Stomach (tissue), 19 donors: ENCODE measurements at places on chromosomes 2 and 18. TPM values are rescaled to one million over a fixed set of nuclear protein-coding genes. Genes with fewer than 3 reads are reported as not detected.

FHOD3 gene
- total RNA-seq, result 9.1 TPM

DNA sequence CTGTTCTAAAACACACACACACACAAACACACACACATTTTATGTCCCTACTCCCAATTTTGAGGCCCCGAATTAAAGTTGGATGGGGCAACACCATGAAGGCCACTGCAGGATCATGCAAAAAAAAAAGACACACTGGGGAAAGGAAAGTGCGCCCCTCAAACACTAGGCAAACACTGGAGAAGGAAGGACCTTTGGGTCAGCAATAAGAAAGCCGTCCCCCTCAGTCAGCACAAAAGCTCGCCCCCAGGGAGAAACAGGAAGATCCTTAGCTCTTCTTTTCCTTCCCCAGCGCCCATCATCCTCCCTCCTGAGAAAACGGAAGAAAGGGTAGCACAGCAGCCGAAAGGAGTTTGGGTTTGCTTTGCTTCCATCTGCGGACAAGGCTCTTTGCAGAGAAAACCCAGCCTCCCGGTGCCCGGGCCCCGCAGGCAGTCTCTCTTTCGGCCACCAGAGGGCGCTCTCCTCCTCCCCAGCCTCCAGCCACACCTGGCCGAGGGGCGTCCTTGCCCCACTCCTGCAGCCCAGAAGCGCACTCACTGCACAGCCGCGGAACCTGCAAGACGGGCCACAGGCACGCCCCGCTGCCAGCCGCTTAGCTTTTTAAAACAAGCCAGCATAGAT, 248.5 kb downstream of the CDH20 start:
- H3K27me3 ChIP-seq, result no peaks in the 10 kb centered on the region
- H3K36me3 ChIP-seq, result no peaks in the 10 kb centered on the region
- peaks cover 6% of the 10 kb centered on the region for H3K4me1 ChIP-seq
- peak overlapping the region; percentile 41 for H3K4me3 ChIP-seq

DNA sequence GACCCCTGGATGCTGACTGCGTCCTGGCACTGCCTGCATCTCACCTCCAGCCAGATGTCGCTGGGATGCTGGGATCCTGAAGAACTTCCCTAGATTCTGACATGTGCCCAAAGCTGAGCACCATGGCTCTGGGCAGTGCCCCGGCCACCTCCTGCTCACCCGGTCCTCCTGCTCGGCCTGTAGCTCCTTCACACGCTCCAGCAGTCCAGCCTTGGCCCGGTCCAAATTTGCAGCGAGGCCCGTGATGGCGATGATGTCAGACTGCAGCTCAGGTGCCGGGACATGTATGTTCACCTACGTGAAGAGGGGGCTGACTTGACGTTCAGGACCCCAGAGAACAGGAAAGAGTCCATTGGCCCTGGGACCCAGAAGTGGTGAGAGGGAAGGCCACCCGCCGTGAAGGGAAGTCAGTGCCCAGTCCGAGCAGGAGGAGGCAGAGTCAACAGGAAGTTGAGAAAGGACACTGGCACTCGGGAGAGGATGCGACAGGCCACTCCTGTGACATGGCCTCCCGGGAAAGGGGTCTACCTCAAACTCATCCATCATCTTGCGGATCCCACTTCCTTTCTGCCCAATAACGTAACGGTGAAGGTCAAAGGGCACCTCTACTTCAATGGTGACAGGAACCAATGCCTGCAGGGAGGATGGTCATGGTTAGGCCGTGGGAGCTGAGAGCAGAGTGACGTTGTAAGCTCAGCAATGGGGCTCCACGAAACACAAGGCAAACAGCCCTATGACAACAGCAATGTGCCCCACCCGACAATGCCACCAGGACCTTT, 46.7 kb downstream of the ANO7 start:
- no peak overlapping the region for H3K27ac ChIP-seq
- no peak overlapping the region for H3K4me3 ChIP-seq
- no peaks in the 10 kb centered on the region for H3K4me1 ChIP-seq
- no peaks in the 10 kb centered on the region for H3K27me3 ChIP-seq

DNA sequence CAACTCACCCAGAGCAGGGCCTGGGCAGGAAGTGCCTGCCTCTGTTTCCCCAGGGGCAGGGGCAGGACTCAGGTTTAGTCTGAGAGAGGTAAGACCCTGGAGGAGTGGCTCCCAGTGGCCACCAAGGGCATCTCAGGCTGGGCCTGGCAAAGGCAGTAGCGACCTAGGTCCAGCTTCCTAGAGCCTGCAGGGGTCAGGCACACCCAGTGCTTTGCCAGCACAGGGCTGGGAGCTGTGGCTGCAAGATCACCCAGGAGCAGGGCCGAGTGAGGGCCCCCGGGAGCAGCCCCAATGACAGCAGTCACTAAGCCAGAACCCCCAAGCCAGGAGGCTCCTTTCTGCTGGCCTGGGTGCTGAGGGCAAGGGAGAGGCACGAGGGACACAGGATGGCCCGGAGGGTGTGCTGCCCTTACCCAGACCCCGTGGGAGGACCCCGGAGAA, 8.8 kb upstream of the DUSP2 start:
- no peaks in the 10 kb centered on the region for H3K27me3 ChIP-seq
- no peaks in the 10 kb centered on the region for H3K4me1 ChIP-seq
- H3K4me3 ChIP-seq, result no peak overlapping the region
- no peak overlapping the region for H3K27ac ChIP-seq
- peak; percentile 11 for DNase-seq

- no peaks in the 10 kb centered on the region for H3K36me3 ChIP-seq
- DNase-seq, result no peak
- peaks cover 12% of the 10 kb centered on the region for H3K4me1 ChIP-seq
- H3K4me3 ChIP-seq, result no peak overlapping the region
- H3K27me3 ChIP-seq, result no peaks in the 10 kb centered on the region
Measured at GRCh38 chr2:70769450-70769849, 1.4 kb upstream of the ADD2 start.

- peaks cover 29% of the 10 kb centered on the region for H3K4me1 ChIP-seq
- H3K27me3 ChIP-seq, result no peaks in the 10 kb centered on the region
- no peak overlapping the region for H3K4me3 ChIP-seq
- H3K27ac ChIP-seq, result no peak overlapping the region
- no peaks in the 10 kb centered on the region for H3K36me3 ChIP-seq
Measured at GRCh38 chr2:176004934-176005333, 2.9 kb upstream of the LNPK start.

- no peaks in the 10 kb centered on the region for H3K36me3 ChIP-seq
- H3K27me3 ChIP-seq, result no peaks in the 10 kb centered on the region
- no peaks in the 10 kb centered on the region for H3K4me1 ChIP-seq
Measured at GRCh38 chr2:49553658-49554057, 399.3 kb upstream of the FSHR start.

DNA sequence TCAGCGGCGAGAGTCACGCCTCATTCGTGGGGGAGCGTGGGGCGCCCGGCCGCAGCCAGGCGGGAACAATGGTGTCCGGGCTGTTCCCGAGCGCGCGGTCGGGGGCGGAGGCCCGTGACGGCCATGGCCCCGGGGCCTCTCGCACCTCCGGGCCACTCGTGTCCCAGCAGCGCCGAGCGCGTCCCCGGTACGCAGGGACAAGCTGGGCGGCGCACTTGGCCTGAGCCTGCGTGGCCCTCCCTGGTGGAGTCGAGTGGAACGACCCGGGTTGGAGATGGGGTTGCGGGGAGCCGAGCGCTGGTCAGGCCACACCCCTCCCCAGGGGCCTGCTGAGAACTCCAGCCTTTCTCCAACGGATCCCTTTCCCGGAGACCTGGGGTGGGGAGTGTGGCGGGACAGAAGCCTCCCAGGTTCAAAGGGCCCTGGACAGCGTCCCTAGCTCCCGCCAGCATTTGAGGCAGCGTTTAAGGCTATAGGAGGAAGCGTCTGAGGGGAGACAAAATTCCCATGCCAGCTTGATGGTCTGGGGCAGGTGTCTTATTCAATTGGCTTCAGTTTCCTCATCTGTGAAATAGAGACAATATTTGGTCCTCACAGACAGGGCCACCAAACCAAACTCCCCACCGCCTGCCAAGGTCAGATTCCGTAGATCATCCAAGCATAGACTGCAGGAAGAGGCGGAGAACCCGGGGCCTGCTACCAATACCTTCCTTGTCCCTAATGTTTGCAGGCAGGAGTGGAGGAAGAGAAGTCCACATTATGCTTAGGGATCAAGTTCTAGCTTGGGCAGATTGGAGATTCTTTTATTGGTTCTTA, 553 bp downstream of the CNDP2 start:
- H3K4me3 ChIP-seq, result peak overlapping the region; percentile 85
- H3K36me3 ChIP-seq, result peaks cover 10% of the 10 kb centered on the region
- H3K4me1 ChIP-seq, result peaks cover 51% of the 10 kb centered on the region
- peak overlapping the region; percentile 90 for H3K27ac ChIP-seq
- peak; percentile 85 for DNase-seq

DNA sequence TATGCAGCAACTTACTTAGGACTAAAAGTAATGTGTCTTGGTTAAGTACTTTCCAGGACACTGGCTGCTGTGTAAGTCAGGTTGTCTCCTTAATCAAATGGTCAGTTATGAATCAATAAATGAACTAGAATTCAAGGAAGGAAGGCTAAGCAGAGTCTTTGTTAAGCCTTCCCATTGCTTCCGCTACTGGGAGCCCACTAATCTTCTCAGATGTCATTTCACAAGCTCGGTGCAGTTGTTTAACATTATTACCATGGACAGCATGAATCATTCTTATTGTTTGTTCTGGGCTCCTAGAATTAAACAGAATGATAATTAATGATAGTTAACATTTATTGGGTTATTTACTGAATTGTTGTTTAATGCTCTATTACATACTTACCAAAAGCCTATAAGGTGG, 26.0 kb upstream of the MEIS1 start:
- H3K4me3 ChIP-seq, result no peak overlapping the region
- no peaks in the 10 kb centered on the region for H3K36me3 ChIP-seq
- no peak for DNase-seq
- H3K27ac ChIP-seq, result no peak overlapping the region
- H3K27me3 ChIP-seq, result no peaks in the 10 kb centered on the region

GRCh38 chr2:70983506-70984227, 5.2 kb downstream of the ANKRD53 start:
- H3K4me3 ChIP-seq, result no peak overlapping the region
- H3K4me1 ChIP-seq, result peaks cover 3% of the 10 kb centered on the region
- DNase-seq, result peak; percentile 22
- H3K27me3 ChIP-seq, result no peaks in the 10 kb centered on the region

DNA sequence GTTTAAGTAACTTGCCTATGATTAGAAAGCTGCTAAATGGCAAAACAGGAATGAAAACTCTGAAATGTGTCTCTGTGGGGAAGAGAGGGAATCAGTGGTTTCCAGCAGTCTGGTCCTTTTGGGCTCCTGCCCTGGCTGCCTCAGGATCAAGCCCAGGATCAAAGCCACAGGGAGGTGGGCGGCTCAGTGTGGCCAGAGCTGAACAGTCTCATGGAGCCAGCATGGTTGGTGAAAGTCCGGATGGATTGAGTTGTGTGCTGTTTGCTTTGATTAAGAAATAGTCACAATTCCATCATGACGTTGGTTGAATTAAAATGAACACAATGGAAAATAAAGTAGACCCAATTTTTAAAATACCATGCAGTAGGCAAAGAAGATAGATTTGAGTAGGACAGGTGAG, 344.2 kb downstream of the LPIN1 start:
- H3K36me3 ChIP-seq, result no peaks in the 10 kb centered on the region
- no peaks in the 10 kb centered on the region for H3K4me1 ChIP-seq
- DNase-seq, result no peak
- no peaks in the 10 kb centered on the region for H3K27me3 ChIP-seq
- no peak overlapping the region for H3K27ac ChIP-seq
